ENCODE measurements at places on chromosomes 4 and X.

GRCh38 chr4:34633241-34633640, 1611.1 kb downstream of the ARAP2 start:
- DNase-seq = no peak

DNA sequence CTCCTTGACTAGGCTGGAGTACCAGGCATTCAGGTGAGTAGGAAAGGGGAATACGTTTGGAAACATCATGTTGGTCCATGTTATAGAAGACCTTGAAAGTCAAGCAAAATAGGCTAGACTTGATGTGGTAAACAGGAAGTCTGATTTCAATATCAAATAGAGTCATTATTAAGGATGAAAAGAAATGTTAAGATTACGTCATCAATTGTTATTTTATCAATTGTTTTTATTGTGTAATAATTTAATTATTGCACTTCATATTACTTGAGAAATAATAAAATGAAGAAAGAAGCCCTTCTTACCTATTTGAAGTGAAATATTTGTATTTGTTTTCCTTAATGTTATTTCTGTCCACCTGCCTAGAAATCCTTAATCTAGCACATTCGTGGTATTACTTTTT, 361.0 kb upstream of the HAND2 start:
- DNase-seq = no peak

DNA sequence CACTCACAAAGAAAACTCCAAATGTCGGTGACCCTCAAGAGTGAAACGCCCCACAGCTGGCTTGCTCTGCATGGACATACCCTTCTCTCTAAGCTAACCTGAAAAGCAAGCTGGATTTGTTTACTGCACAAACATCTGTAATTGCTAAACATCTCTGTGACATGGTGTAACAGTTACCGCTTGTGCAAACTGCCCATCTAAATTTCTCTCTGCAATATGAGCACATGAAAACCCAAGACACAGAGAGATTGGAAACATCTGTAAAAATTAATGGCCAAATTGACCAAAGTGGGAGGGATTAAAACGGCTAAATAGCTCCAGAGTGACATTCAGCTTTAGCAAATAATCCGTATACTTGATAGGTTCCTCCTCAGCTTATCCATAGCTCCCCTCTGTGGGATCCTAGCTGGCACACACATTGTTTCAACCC, 155.0 kb upstream of the MAP3K15 start:
- DNase-seq = no peak

GRCh38 chr4:8325291-8325973, 55.9 kb downstream of the HTRA3 start:
- no peak for DNase-seq

GRCh38 chr4:98994474-98995182, 893 bp upstream of the METAP1 start:
- no peak for DNase-seq

- DNase-seq = no peak
Observed at GRCh38 chr4:37008199-37008598, 236.3 kb upstream of the NWD2 start.

DNA sequence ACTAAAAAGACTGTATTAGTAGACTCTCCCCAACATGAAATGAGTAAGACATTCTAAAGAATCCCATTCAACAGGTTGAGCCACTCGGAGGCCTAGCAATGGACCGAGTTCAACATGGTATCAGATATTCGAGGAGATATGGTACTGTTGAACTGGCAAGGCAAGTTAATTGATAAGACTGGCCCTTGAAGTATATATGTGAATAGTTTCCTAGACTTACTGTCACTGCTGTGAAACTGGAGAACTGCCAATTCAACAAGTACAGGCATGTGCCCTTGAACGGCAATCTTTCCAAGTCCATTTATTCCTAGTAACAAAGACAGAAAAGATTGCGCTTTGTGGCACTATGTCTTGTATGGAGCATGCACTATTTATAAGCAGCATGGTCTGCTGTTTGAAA, 24.4 kb downstream of the FAT1 start:
- no peak for DNase-seq

DNA sequence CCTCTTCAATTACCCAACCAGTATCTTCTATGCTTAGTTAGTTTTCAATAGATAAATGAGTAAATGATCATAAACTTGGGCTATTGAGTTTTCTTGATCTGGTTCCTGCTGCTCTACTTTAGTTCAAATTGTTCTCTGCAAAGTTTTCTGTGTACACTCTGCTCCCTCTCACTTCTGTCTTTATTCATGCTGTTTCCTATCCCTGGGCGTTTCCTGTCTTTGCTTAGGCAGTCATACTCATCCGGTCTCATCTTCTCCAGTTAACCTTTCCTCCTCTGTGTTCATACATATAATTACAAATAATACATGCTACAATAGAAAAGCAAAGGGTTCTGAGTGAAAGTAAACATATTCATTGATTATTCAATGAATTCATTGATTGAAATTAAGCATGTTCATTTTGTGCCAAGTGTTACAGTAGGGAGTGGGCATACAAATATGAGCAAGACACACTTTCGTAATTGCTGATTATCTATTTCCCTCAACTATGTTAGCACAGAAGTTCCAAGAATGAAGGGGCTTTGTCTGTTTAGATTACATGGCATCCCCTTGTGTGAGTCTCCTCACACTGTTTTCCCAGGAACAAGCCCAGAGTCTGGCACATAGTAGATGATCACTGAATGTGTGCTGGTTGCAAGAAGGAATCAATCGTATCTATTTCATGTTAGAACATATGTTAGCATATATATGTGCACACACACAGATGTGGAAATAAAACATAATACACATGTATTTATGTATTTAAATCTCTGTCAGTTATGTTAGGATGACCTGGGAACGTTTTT, 1.1 kb downstream of the RAB39B start:
- DNase-seq = no peak

GRCh38 chr4:165802452-165802851, 70.6 kb upstream of the TLL1 start:
- DNase-seq = no peak

GRCh38 chr4:174119830-174120229, 163.6 kb downstream of the FBXO8 start:
- no peak for DNase-seq

DNA sequence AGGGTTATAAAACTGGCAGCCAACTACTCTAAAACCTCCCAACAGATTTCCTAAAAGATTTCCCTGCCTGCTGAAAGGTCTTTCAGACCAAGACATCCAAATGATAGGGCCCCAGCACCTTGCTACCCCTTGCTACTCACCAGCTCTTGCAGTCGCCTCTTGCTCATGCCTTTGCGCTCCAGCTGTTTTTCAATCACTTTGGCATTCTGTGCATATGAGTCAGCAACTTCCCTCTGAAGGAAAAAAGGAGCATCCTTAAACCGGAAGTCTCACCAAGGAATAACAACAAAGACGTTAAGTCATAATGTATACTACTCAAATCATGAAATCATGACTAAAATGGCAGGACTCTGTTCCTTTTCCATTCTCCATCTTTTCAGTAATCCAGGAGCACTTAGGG, 24.0 kb downstream of the STEEP1 start:
- DNase-seq = no peak

GRCh38 chr4:103719105-103719829, 518 bp downstream of the TACR3 start:
- DNase-seq = no peak

- DNase-seq = peak; percentile 50
Observed at GRCh38 chrX:24294619-24295018, 19.2 kb downstream of the SUPT20HL2 start.

- DNase-seq = no peak
Observed at GRCh38 chrX:2370456-2370855, 130.3 kb downstream of the DHRSX start.

DNA sequence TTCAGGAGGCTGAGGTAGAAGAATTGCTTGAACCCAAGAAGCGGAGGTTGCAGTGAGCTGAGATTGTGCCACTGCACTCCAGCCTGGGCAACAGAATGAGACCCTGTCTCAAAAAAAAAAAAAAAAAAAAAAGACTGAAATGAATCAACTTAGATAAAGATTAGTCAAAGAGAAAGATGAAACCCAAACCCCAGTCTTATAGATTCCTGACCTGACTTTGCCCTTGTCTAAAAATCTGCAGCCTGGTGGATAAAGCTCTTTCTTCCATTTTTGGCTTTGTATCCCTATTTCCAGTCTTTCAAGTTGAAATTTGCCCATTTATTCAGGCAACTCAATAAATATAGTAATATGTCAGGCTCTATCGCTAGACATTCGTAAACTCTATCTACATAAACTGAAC, 39.3 kb upstream of the SPINK2 start:
- DNase-seq = no peak

- DNase-seq = no peak
Observed at GRCh38 chr4:138979742-138980141, 35.8 kb upstream of the NOCT start.

DNA sequence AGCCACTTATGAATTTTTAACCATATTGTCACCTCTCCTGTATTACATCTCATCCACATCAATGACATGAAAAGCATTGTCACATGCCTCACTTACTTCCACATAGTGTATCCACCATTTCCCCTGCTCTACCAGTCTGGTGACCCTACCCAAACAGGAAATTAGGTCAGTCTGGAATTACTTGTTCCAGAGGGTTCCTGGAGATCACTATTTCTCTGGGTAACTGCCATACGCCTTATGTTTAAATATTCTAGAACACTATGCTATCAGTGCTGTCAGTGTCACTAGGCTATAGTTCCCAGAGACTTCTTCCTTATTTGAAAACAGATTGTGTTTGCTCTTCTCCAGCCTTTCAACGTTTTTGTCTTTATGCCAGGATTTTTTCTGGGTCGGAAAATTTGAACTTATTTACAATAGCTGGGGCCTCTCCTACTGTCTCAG, 15.0 kb downstream of the SRPX2 start:
- no peak for DNase-seq

DNA sequence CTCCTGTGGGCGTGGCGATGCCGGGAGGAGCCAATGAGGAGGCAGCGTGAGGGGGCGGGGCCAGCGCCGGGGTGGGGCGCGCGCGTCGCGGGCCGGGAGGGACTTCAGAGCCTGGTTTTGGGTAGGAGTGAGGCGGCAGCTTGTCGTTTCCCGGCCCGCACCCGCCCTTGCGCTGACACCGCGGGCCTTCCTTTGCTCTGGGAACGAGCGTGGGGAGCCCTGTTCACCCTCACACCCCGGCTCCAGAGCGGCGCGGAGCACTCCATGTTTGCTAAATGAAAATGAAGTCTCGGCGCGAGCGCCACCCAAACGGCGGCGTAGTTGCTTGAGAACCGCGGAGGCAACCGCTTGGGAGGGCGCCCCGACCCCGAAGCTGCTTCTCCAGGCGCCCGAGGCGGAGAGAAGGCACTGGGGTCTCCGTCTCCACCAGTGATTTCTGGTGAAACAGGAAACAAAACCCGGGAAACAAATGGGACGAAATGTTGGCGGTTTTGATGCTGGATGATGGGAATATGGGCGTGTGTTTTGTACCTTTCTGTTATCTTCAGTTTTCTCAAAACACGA, 497 bp upstream of the GRPEL1 start:
- DNase-seq = no peak

GRCh38 chrX:74924449-74925224, 615 bp downstream of the NEXMIF start:
- DNase-seq = peak; percentile 64

DNA sequence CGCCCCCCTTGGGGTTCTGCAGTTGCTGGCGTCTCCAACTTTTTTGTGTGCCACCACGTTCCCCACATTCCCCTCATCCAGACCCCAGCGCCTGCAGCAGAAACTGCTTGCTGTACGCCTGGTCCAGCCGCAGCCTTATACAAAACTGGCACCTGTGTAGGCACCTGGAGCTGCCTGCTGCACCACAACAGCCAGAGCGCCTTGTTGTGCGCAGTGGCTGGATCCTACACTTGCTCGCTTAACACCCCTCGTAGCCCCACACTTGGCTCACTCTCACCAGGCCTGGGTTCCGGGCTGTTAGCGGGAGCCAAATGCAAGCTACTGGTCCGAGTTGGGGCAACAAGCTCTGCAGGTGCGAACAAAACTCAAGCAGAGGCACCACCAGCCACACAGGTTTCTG, 136.8 kb downstream of the TECRL start:
- DNase-seq = no peak

DNA sequence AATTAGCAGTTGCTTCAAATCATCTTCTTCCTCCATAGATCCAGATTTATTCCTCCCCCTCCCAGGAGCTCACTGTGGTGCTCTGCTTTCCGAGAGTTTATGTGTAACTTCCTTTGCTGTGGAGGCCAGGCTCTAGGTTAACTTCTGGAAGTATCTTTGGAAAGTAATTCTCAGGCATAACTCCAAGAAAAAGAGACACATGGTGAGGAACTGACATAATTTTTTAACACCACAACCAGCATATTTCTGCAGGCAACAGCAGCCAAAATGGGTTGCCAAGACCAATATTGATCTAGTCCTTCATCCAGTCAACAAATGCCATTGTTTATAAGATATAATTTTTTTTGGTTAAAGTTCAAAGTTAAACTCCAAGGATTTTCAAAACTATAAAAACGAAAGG, 114.5 kb upstream of the RBPJ start:
- no peak for DNase-seq

- DNase-seq = no peak
Observed at GRCh38 chr4:91764085-91764484, 539.7 kb upstream of the GRID2 start.

DNA sequence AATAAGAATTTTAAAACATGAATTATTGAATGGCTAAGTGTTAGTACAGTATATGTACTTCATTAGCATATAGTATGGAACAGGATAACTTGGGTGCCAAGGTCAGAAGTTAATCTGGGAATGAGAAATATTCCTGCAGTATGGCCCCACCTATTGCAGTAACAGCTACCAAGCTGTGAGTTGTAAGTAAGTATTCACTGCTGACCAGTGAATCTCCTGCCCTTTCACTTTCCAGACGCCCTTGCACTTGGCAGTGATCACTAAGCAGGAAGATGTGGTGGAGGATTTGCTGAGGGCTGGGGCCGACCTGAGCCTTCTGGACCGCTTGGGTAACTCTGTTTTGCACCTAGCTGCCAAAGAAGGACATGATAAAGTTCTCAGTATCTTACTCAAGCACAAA, 105.1 kb downstream of the NFKB1 start:
- DNase-seq = no peak

- no peak for DNase-seq
Observed at GRCh38 chrX:129565046-129565650, 25.1 kb downstream of the OCRL start.

- DNase-seq = no peak
Observed at GRCh38 chr4:158020734-158021346, 152.0 kb downstream of the GASK1B start.

GRCh38 chr4:182576601-182577289, 333.5 kb downstream of the TENM3 start:
- DNase-seq = no peak

- no peak for DNase-seq
Observed at GRCh38 chr4:173747537-173748257, 217.7 kb upstream of the HAND2 start.

DNA sequence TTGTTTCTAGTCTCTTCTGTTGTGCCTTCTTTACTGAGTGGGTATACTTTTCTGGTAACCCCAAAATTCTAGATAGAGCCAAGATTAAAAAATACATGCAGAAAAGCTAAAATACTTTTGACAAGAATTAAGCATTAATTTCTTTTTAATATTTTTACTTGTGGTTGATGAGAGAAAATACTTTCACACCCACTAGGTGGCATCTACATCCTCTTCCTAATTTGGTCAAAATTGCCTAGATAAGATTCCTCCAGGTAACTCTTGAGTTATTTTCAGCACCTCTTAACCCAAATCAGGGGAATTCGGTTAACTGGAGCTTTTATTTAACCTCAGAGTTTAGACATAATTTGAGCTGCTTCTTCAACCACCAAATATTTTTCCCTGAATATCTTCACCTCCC, 28.4 kb upstream of the COX7B2 start:
- DNase-seq = no peak

All from activated naive CD4-positive, alpha-beta T cell treated with anti-CD3 and anti-CD28 coated beads, Interleukin-2, amount 10 ng/mL, durations not matched to agents 7 days and 5 days (primary cell).